ENCODE measurements at places on chromosomes 7 and 10.

- DNase-seq: no peak
Observed at GRCh38 chr10:101595591-101596433, 7.7 kb downstream of the DPCD start.

- peak; percentile 93 for DNase-seq
Observed at GRCh38 chr10:119370111-119370741, 162.9 kb downstream of the GRK5 start.

DNA sequence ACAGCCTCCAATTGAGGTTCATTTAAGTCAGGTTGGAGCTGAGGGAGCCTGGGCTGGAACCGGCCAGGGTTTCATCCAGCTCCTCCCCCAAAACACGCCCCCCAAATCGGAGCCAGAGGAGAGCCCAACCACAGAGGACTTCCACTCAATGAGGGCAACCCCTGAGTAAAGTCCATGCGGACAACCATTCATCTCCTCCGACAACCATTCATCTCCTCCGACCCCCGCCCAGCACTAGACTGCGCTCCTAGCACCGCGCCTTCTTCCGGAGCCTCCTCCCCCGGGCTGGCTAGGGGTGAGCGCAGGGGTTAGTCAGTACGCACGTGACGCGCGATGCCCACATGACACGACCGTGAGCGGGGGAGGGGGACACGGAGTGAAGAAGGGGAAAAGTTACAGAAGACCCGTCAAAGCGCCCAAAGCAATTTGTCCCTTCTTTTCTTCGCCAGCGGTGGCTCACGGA, 1.4 kb downstream of the MAGI2 start:
- DNase-seq: peak; percentile 93

DNA sequence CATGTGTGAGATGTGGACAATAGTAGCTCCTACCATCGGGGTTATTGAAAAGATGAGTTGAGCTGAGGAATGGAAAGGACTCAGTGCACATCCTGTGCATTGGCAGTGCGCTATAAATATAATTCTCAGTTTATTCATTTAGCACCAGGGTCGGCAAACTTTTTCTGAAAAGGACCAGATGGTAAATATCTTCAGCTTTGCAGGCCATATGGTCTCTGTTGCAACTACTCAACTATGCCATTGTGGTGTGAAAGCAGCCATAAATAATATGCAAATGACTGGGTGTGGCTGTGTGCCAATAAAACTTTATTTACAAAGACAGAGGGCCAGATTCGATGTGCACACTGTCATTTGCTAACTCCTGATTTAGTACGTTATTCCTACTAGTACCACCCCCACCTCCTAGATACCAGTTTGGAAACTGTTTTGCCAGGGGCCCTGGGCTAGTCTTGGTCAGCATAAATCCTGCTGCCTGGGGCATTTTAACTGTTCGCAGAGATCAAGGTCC, 422.9 kb upstream of the MKI67 start:
- DNase-seq: no peak

DNA sequence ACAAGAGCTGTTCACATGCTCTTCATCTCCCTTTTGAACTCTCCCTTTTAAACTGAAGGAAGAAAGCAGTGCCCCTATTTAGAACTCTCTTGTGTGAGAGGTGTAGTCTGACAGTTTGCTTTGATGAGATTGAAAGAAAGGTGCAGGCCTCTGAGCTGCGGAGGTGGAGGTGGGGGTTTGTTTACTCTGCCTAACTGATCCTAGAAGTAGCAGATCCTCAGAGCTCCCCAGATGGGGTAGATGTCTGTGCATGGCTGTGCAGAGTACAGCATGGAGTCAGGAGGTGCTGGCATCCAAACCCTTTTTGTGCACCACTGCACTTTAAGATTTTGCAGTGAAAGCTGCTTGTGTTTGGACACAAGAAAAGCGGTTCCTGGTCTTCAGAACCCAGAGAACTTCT, 58.3 kb downstream of the MINDY4 start:
- no peak for DNase-seq

- no peak for DNase-seq
Observed at GRCh38 chr10:131180086-131180485, 131.4 kb downstream of the TCERG1L start.

DNA sequence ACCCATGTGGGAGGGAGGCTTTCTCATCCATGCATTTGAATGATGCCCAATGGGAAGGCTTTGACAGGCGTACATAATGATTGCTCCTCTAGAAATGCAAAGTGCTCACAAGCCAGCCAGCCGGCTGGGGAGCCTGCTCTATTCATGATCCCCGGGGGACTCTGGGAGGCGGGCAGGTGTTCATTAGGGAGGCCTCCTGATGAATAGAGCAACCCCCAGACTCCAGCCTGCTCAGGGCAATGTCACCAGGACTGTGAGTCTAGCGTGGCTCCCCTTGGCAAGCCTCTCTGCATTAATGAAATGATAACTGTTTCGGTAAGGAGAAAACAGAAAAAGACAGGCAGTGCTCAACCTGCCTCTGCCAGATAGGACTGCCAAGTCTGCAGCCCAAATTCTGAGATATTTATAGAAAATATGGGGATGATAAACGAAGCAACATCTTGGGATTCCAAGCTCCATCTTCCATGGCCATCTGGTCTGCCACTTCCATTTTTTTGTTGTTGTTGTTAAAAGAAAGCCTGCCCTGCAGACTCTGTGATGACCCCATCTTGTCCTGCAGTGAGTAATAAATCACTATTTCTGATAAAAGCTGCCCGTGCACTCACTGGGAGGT, 236.4 kb downstream of the PRPF18 start:
- no peak for DNase-seq

DNA sequence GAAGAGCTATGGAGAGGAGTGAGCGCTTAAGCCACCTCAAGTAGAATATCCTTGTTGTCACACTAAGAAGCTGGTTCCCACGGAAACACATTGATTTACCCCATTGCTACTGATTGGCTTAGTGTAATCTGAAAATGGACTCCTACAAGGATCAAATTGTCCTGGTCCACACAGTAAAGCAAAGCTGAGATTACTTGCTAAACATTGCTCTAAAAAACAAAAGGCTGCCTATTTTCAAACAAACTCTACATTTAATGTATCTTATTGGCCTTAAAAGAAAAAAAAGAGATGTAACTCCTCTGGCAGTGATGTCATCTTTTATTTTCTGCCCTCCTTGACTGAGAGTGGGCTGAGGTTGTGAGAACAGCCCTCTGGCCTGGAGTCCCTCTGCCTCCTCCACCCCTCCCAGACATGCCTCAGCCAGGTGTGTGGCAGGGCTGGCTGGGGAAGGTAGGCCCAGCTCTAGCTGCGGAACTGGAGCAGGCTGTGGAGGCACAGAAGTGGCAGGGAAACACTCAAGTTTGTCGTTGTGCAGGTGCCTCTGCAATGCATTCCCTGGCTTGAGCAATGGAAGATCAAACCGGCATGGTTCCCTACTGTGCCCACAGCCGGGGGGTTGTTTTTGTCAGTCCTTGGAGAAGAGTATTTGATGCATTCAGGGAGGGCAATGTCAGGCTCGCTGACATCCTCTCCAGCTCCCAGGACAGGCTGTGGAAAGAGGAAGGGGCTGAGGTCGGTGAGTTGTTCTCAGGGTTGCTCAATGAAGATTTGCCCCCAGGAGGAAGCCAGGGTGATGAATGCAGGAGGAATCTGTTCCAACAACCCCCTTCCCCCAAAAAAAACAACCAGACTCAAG, 9.1 kb downstream of the KLF6 start:
- peak; percentile 26 for DNase-seq

DNA sequence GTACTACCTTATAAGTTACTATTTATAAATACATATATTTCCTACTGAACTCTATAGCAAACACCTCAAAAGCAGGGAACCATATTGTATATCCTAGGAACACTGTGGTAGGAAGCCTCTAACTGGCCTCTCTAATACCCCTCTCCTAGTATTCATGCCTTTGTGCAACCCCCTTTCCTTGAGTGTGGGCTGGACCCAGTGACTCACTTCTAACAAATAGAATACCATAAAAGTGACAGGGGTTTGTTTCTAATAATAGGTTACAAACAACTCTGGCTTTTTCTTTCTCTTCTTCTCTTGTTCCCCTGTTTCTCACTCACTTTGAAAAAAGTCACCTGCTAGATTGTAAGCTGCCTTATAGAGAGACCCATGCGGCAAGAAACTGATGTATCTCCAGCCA, 51.6 kb upstream of the MACC1 start:
- DNase-seq: no peak

DNA sequence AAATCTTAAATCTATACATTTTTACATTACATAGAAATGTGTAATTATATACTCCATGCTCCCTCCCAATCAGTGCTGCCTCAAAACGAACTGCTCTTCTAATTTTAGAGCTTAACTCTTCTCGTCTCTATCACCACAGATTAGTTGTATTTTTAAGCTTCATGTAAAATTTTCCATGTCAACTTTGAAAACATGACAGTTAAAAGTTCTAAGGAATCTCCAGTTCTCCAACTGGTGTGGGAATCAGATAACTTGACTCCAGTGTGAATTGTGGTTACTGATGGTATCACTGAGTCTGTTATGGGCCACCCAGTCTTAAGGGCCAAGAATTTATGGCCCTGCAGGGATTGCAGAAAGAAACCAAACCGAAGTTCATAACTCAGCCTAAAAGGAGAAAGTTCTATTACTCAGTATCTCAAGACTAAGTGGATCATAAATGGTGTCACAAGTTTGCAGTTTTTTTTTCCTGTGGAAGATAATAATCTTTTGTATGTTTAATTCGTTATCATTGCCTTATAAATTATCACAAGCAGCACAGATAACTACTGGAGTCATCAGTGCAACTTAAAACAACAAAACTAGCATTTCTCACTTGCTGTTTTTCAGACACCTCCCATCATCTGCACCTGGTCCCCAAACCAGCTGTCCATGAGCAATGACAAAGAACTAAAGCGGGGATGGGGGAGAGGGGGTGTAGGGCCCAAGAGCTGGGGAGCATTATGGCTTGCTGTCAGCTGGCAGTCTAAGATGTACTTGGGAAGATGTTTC, 31.5 kb upstream of the KMT2E start:
- DNase-seq: no peak

- no peak for DNase-seq
Observed at GRCh38 chr7:18087687-18088078, 60.0 kb upstream of the PRPS1L1 start.

DNA sequence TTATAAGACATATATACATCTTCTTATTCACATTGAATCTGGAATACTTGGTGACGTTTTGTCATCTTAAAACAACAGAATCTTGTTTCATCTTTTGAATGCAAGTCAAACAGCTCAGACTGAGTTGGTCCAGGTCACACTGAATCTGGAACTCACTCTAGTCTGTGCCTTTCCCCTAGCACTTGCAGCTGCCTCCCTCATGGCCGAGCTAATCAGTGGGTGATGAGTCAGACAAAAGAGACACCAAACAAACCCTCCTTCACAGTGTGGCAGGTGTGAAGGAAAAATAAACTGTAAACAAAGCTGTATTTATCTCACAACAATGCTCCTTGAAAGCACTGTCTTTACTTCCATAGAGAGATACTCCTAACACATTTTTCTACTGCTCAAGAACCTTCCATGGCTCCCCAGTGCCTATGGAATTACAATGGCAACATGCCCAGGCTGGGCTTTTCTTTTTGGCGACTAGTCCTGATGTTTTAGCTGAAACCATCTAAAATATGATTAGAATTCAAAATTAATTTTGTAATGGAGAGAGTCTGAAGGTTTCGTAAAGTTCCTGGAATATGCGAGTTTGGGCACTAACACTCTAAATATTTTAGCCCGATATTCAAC, 140.0 kb downstream of the ZNF365 start:
- DNase-seq: no peak

DNA sequence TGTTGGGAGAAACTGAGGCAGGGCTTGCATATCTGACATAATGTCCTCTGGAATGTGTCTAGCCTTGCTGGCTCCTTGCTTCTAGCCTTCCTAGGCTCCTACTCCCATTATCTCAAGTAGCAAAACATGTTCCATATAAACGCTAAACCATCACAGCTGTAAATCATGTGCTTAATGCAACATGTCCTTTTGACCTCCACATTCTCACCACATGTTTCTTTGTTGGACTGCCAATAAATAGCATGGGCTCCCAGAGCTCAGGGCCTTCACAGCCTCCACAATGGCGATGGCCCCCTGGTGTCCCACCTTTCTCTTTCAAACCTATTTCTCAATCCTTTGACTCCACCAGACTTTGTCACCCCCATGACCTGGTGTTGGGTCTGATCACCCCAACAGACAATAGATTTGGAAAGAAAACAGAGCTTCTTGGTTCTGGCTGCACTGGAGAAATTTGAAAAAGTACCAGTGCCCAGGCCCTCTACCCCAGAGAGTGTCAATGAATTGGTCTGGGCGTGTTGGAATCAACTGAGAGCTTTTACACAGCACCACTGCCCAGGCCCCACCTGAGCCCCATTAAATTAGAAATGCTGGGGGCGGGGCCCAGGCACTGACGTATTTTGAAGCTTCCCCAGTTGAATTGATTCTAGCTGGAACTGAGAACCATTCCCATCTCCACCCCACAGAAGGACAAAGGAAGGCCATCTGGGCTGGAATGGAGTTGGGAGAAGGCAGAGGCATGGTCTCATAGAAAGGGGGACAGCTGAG, 41.3 kb upstream of the GGCT start:
- no peak for DNase-seq

DNA sequence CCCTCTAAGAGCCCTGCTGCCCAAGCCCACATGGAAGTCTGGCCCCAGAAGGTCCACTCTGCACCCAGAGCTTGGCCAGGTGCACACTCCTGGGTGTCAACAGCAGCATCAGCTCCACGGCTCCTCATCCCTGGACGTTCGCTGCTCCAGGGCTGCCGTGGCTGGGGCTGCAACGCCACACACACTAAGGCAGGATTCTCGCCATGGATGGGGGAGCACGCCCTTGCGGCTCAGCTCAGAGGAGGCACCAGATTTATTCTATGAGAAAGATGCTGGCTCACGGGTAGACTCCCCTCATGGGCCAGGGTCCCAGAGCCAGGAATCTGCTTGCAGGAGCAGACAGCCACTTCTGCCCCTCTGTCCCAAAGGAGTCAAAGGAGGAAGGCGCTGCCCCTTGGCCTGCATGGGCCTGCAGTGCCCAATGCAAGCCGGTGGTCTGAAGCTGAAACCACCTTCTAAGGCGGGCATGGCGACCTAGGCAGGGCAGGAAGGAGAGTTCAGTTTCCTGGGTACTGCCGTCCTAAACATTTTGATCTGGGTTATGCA, 42.1 kb downstream of the CFAP46 start:
- DNase-seq: no peak

GRCh38 chr7:143906895-143907294, 4.9 kb upstream of the TCAF1 start:
- DNase-seq: no peak

DNA sequence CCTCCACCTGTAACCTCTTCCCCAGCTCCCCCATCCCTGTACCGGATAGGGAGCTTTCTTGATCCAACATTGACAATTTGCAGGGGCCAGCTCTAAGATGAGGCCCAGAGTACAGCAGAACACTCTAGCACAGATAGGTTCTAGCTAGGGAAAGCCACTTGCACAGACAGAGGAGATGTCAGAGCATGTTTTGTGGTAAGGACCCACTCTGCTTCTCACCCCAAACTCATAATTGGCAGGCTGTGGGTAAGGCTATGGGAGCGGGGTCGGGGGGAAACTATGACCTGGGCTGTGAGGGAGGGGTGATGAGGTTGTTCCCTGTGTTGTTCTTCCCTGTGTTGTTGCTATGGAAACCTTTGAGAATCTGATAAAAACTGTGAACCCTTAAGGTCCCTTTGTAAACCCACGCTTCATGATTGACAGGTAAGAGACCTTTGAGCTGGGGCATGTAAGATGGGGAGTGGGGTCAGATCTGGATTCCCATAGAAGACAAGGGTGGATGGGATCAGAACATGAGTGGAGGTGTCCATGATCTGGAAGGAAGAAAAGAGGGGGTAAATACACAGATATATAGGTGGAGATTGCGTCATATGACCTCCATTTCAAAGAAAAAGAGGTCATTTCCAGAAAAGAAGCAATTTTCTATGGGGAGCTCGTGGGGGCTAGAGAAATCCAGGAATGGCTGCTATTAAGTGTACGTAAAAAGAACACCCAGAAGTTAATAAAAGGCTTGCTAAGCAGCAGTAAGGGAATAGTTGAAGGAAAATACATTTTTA, 4.0 kb downstream of the CALD1 start:
- no peak for DNase-seq
